ENCODE measurements at places on chromosomes 6 and 20.

GRCh38 chr6:163963205-163964120 is 548.9 kb downstream of the QKI start:
- no peak for DNase-seq

GRCh38 chr20:31516651-31517050 is 2.4 kb downstream of the HM13 start:
- DNase-seq, result no peak

DNA sequence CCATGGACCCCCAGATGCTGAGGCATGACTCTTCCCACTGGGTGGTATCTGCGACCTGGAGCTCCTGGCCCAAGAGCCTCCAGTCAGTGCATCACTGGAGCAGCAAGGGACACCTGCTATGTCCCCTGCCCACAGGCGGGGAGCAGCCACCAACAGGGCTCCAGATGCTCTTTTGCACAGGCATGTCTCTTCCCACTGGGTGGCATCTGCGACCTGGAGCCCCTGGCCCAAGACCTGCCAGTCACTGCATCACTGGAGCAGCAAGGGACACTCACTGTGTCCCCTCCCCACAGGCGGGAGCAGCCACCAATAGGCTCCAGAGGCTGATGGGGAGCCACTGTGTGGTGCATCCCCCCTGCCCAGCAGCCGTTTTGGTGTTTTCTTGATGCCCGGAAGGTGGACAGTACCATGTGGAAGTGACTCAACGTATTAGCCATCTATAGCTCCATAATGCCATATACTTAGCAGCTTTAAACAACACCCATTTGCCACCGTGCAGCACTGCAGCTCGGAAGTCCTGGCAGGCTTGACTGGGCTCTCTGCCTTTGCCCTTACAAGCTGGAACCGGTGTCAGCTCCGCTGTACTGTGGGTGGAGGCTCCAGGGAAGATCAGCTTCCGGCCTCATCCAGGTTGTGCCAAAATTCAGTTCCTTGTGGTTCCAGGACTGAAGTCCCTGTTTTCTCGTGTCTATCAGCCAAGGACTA is 124.9 kb upstream of the CST7 start:
- DNase-seq, result no peak

GRCh38 chr20:19750101-19750606 is 7.9 kb upstream of the RIN2 start:
- DNase-seq, result no peak

DNA sequence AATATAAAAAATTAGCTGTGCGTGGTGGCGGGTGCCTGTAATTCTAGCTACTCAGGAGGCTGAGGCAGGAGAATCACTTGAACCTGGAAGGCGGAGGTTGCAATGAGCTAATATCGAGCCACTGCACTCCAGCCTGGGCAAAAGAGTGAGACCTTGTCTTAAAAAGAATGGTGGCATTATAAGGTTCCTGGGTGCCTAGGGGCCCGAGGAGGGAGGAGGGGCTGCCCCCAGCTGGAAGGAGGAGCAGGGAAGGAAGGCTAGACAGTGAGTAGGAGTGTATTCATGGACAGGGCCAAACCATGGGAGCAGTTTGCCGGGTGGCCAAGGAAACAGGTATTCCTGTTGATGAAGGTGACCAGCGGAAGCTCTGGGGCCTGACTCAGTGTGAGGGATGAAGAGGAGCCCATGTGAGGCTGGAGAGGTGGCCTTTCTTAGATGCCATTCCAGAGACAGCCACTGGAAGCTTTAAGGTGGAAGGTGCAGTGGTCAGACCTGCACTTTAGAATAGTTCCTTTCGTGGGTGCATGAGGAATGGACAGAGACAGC is 24.2 kb downstream of the MANBAL start:
- DNase-seq, result no peak

- DNase-seq, result no peak
Observed at GRCh38 chr6:169320013-169320412, 66.4 kb upstream of the THBS2 start.

GRCh38 chr6:3526962-3527650 is 70.3 kb upstream of the SLC22A23 start:
- DNase-seq, result no peak

DNA sequence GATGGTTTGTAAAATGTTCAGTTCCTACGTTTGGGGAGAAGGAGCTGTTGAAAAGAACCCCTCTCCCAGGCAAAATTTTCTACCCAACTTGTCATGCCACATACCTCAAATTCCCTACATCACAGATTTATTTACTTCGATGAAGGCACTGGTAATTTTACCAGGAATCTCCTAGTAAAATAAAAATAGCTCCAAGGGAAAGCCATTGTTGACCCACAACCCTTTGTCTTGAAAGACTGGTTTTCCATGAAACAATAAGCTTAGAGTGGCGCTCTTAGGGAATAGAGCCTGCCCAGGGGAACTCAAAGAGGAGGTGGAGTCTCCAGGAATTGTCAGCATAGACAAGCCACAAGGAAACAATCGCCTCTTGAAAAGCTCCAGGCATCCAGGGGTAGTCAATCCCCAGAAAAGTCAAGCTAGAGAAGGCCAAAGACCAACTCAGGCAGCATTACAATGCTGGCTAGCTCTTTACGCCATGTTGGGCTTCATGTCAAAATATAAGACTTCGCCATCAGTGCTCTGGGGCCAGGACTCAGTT is 99.2 kb upstream of the RREB1 start:
- no peak for DNase-seq
